ENCODE measurements at places on chromosomes 11 and 22.

GRCh38 chr11:37451903-37452302 is 853.9 kb upstream of the RAG2 start:
- no peak for DNase-seq

GRCh38 chr11:79139900-79140299 is 300.9 kb downstream of the TENM4 start:
- DNase-seq, result no peak

- no peak for DNase-seq
Observed at GRCh38 chr11:112694813-112695212, 266.4 kb upstream of the NCAM1 start.

DNA sequence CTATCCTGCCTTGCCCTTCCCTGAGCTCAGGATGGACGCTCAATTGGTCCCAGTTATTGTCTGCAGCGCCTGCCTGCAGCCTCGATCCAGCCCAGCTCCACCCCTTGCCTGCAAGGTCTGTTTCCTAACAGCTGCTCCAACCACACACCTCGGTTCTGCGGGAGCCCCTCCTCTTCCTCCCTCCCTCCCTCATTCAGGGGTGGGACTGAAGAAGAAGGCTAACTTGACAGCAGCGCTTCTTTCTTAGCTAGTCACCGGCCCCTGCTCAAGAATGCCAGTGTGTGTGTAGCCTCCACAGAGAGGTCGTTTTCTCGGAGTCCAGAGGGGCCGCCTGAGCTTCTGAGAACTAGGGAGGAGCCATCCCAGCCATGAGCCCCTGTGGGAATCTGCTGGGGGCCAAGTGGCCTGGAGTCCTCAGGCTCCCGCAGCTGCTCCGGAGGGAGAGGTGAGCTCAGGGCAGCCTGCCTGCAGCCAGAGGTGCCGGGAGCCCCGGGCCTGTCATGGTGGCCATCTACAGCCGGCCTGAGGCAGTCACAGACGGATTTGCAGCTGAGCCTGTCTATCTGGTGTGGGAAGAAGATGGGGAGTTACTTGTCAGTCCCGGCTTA is 36.1 kb downstream of the LIMK2 start:
- DNase-seq, result peak; percentile 48

DNA sequence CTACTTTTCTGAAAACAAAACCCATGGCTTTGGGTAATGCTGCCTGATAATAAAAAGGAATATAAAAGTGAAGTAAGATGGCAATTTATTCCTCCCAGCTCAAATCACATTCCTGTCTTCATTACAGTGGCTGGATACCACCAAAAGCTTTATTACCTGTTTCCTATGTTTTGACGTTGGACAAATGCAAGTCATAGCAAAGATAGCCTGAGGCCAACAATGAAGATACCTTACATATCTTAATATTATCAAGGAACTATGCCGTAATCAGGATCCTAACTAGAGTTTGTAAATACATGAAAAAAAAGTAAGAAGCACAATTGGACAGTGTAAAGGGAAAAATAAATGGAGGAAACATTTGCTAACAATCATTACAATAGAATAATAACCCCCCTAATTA is 202.4 kb downstream of the SOX6 start:
- no peak for DNase-seq

- DNase-seq, result no peak
Observed at GRCh38 chr22:39205344-39206021, 39.3 kb downstream of the PDGFB start.

DNA sequence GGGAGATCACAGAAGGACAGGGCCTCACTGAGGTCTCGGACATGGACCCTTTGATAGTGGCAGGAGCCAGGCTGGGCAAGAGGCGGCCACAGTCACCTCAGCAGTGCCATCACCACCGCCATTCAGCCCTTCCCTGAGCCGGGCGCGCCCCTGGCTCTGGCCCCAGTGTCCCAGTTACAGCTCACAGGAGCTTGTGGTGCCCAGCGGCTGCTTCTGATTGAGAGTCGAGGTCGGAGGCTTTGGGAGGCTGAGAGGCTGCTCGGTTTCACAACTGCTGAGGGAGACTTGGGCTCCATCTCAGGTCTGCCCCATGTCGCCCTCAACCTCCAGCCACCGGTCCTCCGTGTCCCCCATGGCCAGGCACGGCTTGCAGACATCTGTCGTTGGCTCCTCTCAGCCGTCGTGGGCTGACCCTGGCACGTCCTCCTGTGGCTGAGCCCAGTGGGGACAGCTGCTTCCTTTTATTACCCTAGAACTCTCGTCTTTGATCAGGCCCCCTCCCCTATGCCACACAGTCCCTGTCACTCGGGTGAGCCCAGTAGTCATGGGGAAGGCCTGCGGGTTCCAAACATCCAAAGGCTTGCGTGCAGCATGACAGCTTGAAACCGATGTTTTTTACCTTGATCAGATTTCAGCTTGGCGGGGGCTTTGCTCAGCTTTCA is 28.4 kb upstream of the PPP6R3 start:
- no peak for DNase-seq

DNA sequence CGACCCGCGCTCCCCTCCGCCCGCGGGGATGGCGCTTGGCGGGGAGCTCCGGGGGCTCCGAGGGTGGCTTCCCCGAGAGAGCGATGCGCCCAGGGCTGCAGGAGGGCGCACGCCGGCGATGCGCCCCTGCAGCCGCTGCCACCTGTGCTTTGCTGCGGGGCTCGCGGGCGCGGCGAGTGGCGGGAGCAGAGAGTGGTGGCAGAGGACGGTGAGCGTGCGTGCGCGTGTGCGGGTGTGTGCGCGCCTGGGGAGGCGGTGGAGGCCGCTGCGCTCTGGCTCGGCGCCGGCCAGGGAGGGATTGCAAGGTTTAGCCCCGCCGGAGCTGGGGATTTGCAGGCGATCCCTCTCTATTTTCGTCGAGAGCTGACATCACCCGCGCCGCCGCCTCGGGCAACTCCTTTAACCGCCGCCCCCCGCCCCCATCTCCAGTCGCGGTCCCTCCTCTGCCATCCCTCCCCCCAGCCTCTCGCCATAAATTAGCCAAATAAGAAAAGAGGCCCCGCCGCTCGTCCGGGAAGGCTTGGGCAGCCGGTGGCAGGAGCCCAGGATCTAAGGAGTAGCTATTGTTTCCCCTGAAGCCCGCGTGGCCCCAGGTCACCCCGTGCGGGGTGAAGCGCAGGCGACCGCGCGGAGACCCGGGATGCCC is at the start of gene SLC1A2:
Gene SLC1A2 (minus strand): TSS at position 375 of the 646 bp plus-strand sequence. CDS start 592 bp downstream, outside the sequence.
- DNase-seq, result no peak

DNA sequence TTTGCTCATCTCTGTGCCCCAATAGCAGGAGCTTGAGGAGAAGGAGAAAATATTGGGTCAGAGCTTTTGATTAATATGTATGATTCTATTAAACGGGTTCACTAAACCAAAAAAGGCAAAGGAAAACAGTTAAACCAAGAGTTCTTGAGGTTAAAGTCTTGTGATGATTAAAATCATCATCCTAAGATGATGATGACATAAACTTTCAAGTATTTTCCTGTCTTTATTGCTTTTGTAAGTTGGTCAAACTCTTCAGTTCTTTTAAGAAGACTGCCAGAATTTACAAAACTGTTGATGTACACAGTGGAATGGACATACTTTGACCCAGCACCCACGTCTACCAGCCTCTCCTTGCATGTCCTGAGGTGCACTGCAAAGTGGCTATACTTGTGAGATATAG is 41.0 kb downstream of the FDX1 start:
- DNase-seq, result no peak

- DNase-seq, result no peak
Observed at GRCh38 chr22:41801147-41801819, 804 bp downstream of the CCDC134 start.

DNA sequence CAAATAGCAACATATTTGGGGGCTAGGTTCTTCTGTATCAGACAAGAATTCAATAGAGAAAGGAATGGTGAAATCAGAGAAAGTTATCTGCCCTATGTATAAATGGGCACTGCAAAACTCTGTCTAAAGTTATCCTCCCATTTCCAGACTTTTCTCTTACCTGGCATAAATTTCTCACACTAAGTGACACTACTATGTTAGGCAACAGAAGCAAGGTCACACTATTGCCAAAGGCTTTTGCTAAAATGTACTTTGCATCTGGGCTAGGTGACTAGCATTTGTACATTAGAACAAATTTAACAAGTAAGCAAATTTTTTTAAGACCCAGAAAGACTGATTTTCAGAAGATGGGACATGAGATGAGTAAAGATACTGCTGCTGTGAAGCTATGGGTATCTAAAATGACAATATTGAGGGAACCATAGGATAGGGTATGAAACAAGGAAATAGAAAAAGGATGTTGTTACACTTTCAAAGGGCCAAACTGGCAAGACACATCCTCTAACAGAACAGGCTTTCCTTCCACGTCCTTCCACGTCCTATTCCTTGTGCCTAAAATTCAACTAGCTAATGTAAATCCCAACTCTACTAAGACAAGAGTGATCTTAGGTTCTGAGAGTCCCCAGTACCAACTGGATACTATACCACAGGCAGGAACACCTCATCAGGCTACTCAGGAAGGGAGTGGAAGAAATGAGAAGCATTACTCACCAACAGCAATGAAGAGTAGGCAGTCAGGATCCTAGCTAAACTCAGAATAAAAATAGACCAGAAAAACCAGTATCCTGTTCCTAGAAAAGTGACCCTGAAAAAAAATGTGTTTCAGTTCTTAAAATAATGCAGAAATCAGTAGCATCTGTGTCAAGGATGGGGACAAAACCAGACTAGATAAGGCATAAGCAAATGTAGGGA is 22.6 kb downstream of the GDPD4 start:
- DNase-seq, result no peak

- no peak for DNase-seq
Observed at GRCh38 chr11:133900176-133901105, 55.1 kb upstream of the SPATA19 start.

- no peak for DNase-seq
Observed at GRCh38 chr22:44271732-44272400, 40.9 kb downstream of the SHISAL1 start.

GRCh38 chr11:10032935-10033334 is 261.1 kb downstream of the SBF2 start:
- no peak for DNase-seq

- no peak for DNase-seq
Observed at GRCh38 chr11:71477641-71478527, 24.9 kb downstream of the NADSYN1 start.

DNA sequence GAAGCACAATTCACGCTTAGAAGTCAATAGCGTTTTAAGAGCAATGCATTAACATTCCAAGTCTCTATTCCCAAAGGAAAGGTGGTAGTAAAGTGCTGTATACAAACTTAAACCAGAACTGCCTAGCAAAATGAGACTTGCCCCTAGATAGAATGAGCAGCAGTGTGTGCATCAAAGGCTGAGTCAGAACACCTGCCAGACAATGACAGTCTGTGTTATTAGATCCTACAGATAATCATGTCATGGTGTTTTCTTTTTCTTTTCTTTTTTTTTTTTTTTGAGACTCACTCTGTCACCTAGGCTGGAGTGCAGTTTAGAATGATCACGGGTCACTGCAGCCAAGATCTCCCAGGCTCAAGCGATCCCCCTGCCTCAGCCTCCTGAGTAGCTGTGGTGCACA is 1.6 kb downstream of the RTCB start:
- DNase-seq, result no peak

- DNase-seq, result no peak
Observed at GRCh38 chr11:130629039-130629438, 180.6 kb downstream of the ADAMTS15 start.

DNA sequence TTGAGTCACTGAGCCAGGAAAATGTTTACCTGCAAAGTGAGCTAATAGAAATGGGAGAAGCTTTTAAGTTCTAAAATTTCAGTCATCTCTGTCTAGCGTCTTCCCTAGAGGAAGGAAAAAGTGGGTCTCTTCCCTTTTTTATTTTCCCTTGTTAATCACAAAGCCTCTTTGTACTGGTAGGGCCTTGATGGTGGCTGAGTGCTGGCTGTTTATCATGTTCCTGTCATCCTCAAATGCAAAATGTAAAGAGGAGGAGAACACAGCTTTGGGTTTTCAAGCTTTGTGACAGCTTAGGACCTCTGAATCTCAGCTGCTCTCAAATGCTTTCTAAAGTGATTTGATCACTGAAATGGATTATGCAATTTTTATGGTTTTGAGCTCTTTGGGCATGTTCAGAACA is 222.0 kb downstream of the TMEM135 start:
- DNase-seq, result no peak

GRCh38 chr11:66476841-66477251 is 3.4 kb upstream of the DPP3 start:
- no peak for DNase-seq

- DNase-seq, result no peak
Observed at GRCh38 chr11:99432677-99433076, 411.9 kb downstream of the CNTN5 start.

GRCh38 chr22:31637891-31638618 is 24.0 kb downstream of the PISD start:
- no peak for DNase-seq

DNA sequence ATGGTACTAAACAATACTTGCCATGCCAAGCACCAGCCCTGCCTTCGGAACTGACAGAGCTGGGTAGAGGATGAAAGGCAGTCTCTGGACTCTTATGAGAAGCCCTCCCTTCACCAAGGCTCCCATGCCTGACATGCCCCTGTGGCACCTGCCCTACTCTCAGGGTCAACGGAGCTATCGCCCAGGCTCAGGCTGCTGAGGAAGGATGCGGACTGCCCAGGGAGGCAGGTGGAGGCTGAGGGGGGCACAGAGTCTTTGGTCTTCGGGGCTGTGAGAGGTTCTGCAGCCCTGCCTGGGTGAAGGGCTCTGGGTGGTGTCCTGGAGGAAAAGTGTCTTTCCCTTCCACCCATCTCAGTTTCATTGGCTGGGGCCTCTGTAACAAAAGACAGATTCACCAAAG is 290.8 kb upstream of the B3GAT1 start:
- DNase-seq, result no peak
